Stimulated activated naive CD4-positive, alpha-beta T cell treated with Interleukin-2 at 50 U/mL for 16 hours (primary cell): ENCODE measurements at places on chromosomes 6 and 20.

GRCh38 chr6:139612135-139612465 is 237.7 kb upstream of the CITED2 start:
- no peak for DNase-seq

- DNase-seq = no peak
These were observed 97.8 kb upstream of the JAG1 start for GRCh38 chr20:10771435-10772140.

GRCh38 chr6:87832025-87832825 is 130.2 kb upstream of the AKIRIN2 start:
- DNase-seq = no peak

- peak; percentile 11 for DNase-seq
These were observed 45.7 kb downstream of the OR2B2 start for GRCh38 chr6:27866357-27867050.

DNA sequence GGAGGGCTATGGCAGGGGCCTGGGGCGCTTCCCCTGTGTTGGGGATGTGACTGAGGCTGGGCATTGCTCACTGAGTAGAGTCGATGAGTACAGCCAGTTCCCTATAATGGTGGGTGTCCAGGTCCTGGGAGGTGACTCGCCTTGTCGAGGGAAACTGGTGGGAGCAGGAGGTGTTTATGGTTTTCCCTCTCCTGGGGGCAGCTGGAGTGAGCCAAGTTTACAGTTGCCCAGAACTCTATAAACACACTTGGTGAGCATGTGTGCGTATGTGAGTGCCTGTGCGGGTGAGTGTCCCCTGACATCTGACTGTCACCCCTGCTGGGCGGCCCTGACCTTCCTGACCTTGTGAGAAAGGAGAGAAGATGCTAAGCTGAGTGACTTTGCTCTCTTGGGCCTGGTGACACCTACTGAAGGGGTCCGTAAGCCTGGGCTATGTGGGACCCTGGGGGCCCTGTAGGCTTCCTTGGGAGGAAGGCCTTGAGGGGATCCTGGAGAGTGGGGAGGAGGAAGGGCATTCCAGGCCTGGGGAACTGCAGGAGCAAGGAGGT is 65.9 kb downstream of the VEGFA start:
- DNase-seq = no peak

DNA sequence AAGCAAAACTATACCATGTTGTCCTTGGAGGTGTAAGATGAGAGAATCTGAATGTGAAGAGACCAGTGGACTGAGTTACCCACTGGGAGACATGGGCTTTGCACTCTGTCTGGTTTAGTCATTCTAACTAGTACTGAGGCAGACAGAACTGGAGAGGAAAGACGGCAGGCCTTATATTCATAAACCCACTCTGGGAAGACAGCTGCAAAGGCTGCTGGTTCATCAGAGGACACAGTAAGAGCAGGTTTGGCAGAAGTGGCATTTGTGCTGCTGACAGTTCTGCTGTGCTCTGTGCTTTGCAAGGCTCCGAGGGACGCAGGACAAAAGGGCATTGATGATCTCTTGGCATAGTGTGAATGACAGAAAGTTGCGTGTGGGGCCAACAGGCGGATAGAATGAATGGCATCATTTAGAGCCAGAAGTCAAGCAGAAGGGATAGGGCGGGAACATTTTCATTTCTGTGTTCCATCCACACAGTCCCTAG is 142.3 kb upstream of the TENT5A start:
- no peak for DNase-seq

DNA sequence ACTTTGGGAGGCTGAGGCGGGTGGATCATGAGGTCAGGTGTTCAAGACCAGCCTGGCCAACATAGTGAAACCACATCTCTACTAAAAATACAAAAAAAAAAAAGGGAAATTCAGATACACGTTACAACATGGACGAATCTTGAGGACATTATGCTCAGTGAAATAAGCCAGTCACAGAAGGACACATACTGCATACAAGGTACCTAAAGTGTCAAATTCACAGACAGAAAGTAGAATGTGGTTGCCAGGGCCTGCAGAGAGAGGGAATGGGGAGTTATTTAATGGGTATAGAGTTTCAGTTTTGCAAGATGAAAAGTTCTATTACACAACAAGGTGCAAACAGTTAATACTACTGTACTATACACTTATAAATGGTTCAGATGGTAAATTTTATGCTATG is 75.1 kb downstream of the SNX5 start:
- no peak for DNase-seq

GRCh38 chr6:3296078-3296477 is 37.3 kb downstream of the PSMG4 start:
- no peak for DNase-seq
